ENCODE measurements at places on chromosomes 5 and 9. TPM values are rescaled to one million over a fixed set of nuclear protein-coding genes. Genes with fewer than 3 reads are reported as not detected.

PCDHB11 gene
- total RNA-seq: 0.29 TPM

IFNA13 gene
- total RNA-seq: not detected

CCDC112 gene
- total RNA-seq: 6.1 TPM

PCDHGB4 gene
- total RNA-seq: 28.2 TPM

SPATA31A3 gene
- total RNA-seq: not detected

OR1B1 gene
- total RNA-seq: not detected

ZNF366 gene
- not detected for total RNA-seq

CDH9 gene
- total RNA-seq: not detected

TYRP1 gene
- 13.8 TPM for total RNA-seq

ROPN1L gene
- 0.29 TPM for total RNA-seq

TAF11L4 gene
- not detected for total RNA-seq

CEP78 gene
- 4.2 TPM for total RNA-seq

MEIKIN gene
- not detected for total RNA-seq

FAF2 gene
- 48.1 TPM for total RNA-seq

FAM221B gene
- total RNA-seq: not detected

SELENOP gene
- total RNA-seq: 4.7 TPM

SHC3 gene
- total RNA-seq: 15.3 TPM

PCDHB4 gene
- total RNA-seq: not detected

PRR7 gene
- 8.6 TPM for total RNA-seq

CAPSL gene
- not detected for total RNA-seq

PCDHB3 gene
- total RNA-seq: 0.29 TPM
